ENCODE measurements at places on chromosomes 7 and 10.

- no peak for DNase-seq
These were observed 407.0 kb downstream of the HTR7 start for GRCh38 chr10:90450797-90451196.

DNA sequence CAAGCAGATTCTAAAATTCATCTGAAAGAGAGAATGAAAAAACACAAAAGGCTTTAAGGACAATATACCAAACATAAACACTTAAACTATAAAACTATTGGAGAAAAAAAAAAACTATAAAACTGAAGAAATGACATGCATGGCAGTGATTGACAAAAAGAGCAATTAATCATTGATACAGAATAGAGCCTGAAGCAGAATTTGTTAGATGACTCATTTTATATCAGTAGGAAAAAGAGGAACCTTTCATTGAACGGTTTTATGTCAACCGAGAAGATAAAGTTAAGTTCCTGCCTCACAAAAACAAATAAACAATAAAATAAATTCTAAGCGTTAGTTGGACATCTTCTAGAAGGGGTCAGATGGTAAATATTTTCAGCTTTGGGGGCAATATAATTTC, 23.3 kb downstream of the NPY start:
- DNase-seq: no peak

- no peak for DNase-seq
These were observed 56.2 kb downstream of the UBE3C start for GRCh38 chr7:157194948-157195347.

GRCh38 chr10:131574707-131575430, 263.3 kb upstream of the TCERG1L start:
- DNase-seq: peak; percentile 39

- no peak for DNase-seq
These were observed 104.6 kb downstream of the HECW1 start for GRCh38 chr7:43217055-43217454.

GRCh38 chr7:121006711-121007315, 18.3 kb downstream of the CPED1 start:
- DNase-seq: peak; percentile 48

- DNase-seq: no peak
These were observed 172.2 kb upstream of the FERD3L start for GRCh38 chr7:19317461-19317860.

DNA sequence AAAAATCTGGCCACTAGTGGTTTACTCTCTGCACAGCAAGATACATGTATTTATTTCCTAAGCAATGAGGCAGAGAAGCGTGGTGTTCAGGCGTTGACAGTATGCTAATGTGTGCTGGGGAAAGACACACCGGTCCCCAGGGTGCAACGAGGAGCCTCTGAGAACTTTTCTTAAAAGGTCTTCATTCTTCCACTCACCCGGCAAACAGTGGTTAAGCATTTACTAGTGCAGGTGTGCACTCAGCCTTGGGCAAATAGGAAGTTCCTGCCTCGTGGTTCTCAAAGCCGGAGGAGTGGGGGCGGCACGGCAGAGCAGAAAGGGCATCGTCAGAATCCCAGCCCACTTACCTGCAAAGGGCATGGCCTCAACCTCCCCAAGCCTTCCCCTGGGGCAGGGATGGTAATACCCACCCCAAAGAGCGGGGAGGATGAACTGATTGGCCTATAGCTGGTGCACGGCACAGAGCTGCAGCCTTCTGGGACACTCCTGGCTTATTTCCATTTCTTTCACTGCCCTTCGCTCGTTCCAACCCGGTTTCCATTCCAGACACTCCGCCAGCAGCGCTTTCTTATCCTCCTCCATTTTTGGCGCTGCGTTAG, 184.3 kb upstream of the CTBP2 start:
- no peak for DNase-seq

DNA sequence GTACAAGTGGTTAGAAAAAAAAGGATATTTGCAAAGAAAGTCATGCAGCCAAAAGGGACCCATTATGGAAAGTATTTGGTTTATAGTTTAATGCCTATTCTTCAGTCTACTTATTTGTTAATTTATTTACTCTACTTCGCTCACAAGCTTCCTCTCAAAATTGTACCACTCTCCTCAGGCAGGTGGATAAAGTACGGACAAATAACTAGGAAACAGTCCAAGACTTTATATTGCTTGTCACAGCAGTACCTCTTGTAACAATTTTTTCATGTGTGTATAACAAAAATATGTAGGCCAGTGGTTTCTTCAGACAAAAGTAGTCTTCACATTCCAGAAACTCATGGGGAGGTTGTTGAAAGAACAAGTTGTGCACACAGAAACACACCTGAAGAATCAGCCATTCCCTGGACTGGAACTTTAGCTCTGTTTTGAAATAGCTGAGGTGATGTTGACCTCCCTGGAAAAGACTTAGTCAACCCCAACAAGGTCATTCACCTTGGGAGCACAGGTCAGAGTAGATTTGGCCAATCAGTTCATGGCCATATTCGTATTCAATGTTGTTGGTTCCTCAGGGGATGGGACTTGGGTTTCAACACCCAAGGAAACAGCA, 73.4 kb downstream of the TES start:
- no peak for DNase-seq

Data from endodermal cell (in vitro differentiated cells).